ENCODE measurements at places on chromosomes 7 and 10.

DNA sequence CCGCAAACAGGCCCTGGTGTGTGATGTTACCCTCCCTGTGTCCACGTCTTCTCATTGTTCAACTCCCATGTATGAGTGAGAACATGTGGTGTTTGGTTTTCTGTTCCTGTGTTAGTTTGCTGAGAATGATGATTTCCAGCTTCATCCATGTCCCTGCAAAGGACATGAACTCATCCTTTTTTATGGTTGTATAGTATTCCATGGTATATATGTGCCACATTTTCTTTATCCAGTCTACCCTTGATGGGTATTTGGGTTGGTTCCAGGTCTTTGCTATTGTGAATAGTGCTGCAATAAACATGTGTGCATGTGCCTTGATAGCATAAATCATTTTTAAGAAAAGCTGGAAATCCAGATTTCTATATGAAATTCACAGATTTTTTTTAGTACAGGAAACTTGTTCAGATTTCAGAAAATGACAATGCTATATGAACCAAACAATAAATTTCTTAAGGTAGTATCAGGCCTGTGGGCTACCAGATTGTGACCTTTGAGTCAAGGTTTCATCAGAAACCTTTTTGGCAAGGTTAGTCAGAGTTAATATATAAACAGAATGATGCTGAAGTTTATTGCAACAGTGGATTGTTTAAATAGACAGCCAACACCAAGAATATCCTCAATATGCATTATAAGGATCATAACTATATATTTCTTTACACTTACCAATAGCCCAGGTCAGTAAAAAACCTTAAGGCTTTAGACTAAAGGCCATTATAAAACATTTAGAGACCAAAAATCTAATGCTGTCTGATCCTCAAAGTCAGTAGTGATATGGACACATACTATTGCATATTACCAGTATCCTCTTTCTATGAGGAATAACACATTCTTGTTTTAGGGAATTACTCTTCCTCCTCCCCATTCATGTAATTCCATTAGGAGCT lies 68.7 kb upstream of the PAPSS2 start:
- H3K4me3 ChIP-seq = no peak overlapping the region
- no peak overlapping the region for H3K27ac ChIP-seq
- peaks cover 2% of the 10 kb centered on the region for H3K27me3 ChIP-seq
- no peak for DNase-seq
- H3K36me3 ChIP-seq = no peaks in the 10 kb centered on the region

GRCh38 chr7:112001091-112001826 lies 204.9 kb downstream of the DOCK4 start:
- H3K36me3 ChIP-seq = no peaks in the 10 kb centered on the region
- H3K4me1 ChIP-seq = no peaks in the 10 kb centered on the region
- H3K27ac ChIP-seq = no peak overlapping the region

DNA sequence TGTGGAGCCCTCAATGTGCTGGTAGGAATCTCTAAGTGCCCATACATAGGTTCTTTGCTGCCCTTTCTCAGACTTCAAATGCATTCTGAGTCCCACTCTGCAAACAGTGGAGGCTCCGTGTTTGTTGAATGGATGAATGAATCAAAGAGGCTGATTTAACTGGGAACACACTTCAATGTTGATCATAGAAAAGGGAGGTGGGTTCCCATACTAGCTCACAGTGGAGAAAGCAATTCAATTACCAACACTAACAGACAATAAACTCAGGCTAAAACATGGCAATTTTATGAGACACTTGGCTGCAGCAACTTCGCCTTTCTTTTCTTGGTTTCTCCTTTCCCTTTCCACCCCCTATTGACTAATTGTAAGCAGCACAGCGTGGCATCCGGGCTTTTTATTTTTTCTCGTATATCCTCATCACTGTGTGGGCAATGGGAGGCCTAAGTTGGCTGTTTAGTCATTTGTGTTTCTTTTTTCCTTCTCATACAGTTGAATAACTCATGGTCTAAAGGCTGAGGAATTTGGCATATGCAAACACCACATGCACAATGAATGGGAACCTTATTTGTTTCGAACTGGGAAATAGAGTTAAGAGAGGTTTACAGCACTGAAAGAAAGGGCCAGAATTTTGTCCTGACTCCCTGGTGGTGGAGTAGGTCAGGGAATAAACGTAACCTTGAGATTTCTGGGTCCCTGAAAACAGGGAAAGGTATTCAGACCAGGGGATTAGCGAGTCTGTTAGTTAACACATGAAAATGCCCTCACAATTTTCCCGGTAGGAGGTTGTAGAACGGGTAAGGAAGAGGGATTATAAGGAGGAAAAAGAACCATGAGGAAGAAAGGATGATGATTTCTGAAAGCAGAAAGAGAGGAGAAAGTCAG lies 858.5 kb downstream of the KCNMA1 start:
- no peak for DNase-seq
- H3K4me1 ChIP-seq = peaks cover 2% of the 10 kb centered on the region
- H3K4me3 ChIP-seq = no peak overlapping the region
- H3K27ac ChIP-seq = no peak overlapping the region
- peaks cover 3% of the 10 kb centered on the region for H3K27me3 ChIP-seq

DNA sequence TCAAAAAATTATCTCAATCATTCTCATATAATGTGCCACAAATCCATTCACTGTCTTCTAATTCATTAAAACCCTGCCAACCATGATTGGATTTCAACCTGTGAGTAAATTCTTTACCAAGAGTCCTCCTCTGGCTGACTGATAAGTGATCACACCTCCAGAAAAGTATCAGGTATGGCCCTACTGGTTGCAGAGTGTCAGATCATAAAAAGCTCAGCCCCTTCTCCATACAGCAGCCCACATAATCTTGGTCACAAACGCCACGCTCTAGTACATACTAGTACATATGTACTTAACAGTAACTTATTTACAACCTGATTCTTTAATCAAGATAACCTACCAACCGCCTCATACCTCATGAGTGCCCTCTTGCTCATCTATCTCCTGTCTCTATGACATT lies 26.1 kb downstream of the UBE2H start:
- no peaks in the 10 kb centered on the region for H3K27me3 ChIP-seq
- no peak overlapping the region for H3K27ac ChIP-seq
- peaks cover 37% of the 10 kb centered on the region for H3K4me1 ChIP-seq
- no peak for DNase-seq

DNA sequence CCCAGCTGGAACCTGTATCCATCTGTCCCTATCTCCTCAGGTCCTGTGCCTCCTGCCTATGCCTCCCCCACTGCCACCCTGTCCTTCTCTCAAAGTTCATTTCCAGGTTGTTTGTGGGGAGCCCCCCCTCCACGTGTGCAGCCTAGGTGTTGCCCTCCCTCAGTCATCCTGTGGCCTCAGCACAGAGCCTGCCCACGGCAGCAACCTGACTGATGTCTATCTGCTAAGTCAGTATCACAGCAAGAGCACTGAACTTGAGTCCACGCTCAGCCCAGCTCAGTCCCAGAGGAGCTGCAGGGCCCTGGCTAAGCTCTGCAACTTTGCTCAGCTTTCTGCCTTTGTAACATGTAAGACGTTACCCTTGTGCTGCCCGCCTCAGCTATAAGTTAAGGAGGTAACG lies 28.7 kb downstream of the FAM53B start:
- no peak overlapping the region for H3K4me3 ChIP-seq
- peaks cover 31% of the 10 kb centered on the region for H3K36me3 ChIP-seq
- H3K27ac ChIP-seq = peak overlapping the region; percentile 93
- H3K27me3 ChIP-seq = no peaks in the 10 kb centered on the region
- no peak for DNase-seq

DNA sequence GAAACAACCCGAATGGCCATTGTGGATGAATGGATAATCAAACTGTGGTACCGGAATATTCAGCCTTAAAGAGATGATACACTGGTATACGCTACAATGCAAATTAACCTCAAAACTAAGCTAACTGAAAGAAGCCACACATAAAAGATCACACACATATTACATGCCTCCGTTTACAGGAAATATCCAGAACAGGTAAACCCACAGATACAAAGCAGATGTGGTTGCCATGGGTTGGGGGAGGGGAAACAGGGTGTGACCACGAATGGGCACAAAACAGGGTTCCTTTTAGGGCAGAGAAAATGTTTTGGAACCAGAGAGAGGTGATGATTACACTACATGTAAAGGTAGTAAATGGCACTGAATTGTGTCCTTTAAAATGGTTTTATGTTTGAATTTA lies 16.6 kb downstream of the ESYT2 start:
- no peak overlapping the region for H3K4me3 ChIP-seq
- DNase-seq = no peak
- H3K27ac ChIP-seq = no peak overlapping the region
- peaks cover 11% of the 10 kb centered on the region for H3K36me3 ChIP-seq
- peaks cover 59% of the 10 kb centered on the region for H3K4me1 ChIP-seq
- no peaks in the 10 kb centered on the region for H3K27me3 ChIP-seq

DNA sequence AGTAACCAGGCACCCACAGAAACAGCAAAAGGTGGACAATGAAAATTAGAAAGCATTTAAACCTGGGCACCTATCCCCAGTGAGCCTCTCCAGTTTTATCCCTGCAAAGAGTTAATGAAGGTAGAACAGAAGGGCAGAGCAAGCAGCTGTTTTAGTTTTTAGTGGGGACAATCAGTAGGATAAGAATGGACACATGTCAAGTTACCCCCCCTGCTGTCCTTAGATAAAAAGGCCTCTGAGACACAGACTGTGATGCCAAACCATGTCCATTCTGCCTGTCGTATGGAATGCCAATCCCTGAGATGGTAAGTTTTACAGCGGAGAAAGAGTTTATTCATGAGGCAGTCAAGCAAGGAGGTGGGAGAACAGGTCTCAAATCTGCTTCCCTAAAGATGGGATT lies 162.6 kb upstream of the AGR3 start:
- no peaks in the 10 kb centered on the region for H3K27me3 ChIP-seq
- H3K4me1 ChIP-seq = peaks cover 7% of the 10 kb centered on the region
- no peak for DNase-seq

- no peak for DNase-seq
- H3K4me1 ChIP-seq = no peaks in the 10 kb centered on the region
- no peaks in the 10 kb centered on the region for H3K36me3 ChIP-seq
Measured at GRCh38 chr10:1785835-1786234, 48.5 kb upstream of the ADARB2 start.

GRCh38 chr10:124983321-124983720 lies 41.4 kb downstream of the ZRANB1 start:
- no peak overlapping the region for H3K27ac ChIP-seq
- H3K27me3 ChIP-seq = no peaks in the 10 kb centered on the region
- H3K4me3 ChIP-seq = no peak overlapping the region
- DNase-seq = no peak

- no peak overlapping the region for H3K4me3 ChIP-seq
- H3K27me3 ChIP-seq = no peaks in the 10 kb centered on the region
- no peaks in the 10 kb centered on the region for H3K4me1 ChIP-seq
Measured at GRCh38 chr7:15016766-15017165, 114.2 kb upstream of the DGKB start.

DNA sequence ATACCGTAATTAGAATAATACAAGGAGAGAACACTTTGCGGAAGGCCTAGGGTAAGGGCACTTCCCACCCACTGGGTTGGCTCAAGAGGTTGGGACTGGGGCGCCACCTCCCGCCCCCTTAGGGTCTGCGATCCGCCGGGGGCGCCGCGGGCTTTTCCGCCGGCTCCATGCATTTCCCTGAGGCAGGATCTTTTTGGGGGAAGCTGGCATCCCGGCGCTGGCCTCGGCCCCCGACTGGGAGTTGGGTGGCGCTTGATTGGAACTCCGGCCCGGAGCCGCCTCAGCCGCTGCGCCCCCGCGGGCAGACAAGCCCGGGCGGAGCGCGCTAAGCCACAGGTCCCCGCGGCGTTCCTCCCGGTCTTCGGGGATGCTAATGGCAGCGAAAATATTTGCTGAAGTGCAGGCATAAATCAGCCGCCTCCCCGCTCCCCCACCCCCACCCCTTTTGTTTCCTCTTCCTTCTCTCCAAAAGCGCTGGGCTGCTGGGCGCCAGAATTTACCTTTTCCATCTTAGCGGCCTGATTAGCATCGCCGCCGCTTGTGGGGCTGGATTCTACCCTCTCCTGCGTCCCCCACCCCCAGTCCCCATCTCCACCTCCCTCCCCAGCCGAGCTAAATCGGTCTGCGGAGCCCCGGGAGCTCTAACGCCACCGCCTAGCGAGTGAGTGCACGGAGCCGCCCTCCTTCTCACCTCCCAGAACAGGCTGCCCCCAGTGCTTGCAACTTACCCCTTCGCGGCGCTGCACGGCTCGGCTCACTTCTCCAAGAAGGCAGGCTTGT lies 5.1 kb downstream of the UNC5B start:
- H3K4me1 ChIP-seq = peaks cover 17% of the 10 kb centered on the region
- peaks cover 57% of the 10 kb centered on the region for H3K27me3 ChIP-seq
- DNase-seq = no peak
- H3K36me3 ChIP-seq = no peaks in the 10 kb centered on the region

DNA sequence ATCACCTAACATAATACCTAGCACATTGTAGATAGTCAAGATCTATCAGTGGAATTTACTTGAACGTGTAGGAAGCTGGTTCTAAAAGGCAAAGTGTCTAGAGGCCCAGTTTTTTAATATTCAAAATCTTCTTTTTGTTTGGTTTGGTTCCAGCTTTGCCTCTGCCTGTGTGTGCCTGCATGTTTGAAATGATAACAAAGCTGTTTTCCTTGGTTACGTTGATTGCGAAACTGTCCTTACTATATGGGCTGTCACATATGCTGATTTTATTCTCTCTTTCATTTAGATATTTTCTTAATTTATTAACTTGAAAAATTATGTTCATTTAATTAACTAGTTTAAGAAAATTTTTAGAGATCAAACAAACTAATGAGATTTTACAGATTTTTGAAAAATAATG lies 237.3 kb downstream of the SEMA3A start:
- DNase-seq = no peak
- H3K4me3 ChIP-seq = no peak overlapping the region
- no peaks in the 10 kb centered on the region for H3K27me3 ChIP-seq
- no peaks in the 10 kb centered on the region for H3K4me1 ChIP-seq

GRCh38 chr7:157462840-157463239 lies 126.0 kb downstream of the DNAJB6 start:
- peaks cover 14% of the 10 kb centered on the region for H3K27me3 ChIP-seq
- H3K4me1 ChIP-seq = no peaks in the 10 kb centered on the region
- H3K27ac ChIP-seq = no peak overlapping the region

GRCh38 chr10:113067501-113067900 lies 117.5 kb downstream of the TCF7L2 start:
- H3K27ac ChIP-seq = no peak overlapping the region
- H3K27me3 ChIP-seq = no peaks in the 10 kb centered on the region
- no peaks in the 10 kb centered on the region for H3K4me1 ChIP-seq
- no peak for DNase-seq
- H3K4me3 ChIP-seq = no peak overlapping the region
- H3K36me3 ChIP-seq = no peaks in the 10 kb centered on the region

DNA sequence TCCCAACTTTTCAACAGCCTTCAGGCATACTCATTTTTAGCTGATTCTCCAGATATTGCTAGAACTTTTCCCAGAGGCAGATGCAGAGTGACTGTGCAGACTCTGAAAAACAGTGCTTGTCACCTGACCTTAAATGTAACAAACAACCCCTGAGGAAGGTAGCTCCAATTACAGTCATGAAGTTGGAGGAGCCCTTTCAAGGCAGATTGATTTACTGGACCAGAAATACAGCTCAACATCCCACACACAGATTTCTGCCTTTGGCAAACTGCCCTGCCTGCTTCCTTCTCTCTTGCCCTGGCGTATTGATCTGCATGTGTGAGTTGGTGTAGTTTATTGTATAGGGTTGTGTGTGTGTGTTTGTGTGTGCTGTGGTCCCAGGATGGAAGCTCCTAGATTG lies 38.5 kb downstream of the PYROXD2 start:
- no peak overlapping the region for H3K27ac ChIP-seq
- peaks cover 9% of the 10 kb centered on the region for H3K27me3 ChIP-seq
- H3K36me3 ChIP-seq = no peaks in the 10 kb centered on the region
- no peaks in the 10 kb centered on the region for H3K4me1 ChIP-seq
